Activated CD4-positive, alpha-beta T cell treated with anti-CD3 and anti-CD28 coated beads, Interleukin-2, Interleukin-4, amounts not matched to agents 100 ng/mL and 50 ng/mL, durations not matched to agents 16 hours and 8 hours (primary cell): ENCODE measurements at places on chromosomes 16 and 17.

DNA sequence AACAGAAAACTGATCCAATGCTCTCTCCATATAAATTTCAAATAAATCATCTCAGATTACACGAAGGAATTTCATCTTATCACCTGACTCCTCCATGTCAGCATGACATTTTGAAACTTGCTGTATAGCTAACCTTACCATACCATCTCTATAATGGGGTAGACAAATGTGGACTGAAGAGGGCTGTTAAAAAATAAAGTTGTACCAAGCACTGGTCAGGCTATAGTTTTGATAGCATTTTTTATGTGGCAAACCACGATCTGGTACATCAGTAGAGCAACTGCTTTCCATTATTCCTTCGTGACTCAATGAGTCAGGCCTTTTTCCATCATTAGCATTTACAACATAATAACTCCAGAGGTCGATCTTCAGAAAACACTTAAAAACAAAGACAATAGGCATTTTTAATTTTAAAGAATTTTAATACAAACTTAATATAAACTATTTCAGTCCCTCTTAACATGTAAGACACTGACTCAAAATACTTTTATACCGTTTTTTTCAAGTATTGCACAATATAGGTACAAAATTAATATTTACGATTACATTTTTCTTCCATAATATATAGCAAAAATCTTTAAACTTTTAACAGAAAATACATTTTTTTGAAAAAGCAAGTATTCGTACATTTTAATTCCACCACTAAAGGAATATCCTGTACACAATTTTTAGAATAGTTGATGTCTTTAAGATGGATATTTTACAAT is 4.2 kb downstream of the TOB1 start:
- no peak for DNase-seq

DNA sequence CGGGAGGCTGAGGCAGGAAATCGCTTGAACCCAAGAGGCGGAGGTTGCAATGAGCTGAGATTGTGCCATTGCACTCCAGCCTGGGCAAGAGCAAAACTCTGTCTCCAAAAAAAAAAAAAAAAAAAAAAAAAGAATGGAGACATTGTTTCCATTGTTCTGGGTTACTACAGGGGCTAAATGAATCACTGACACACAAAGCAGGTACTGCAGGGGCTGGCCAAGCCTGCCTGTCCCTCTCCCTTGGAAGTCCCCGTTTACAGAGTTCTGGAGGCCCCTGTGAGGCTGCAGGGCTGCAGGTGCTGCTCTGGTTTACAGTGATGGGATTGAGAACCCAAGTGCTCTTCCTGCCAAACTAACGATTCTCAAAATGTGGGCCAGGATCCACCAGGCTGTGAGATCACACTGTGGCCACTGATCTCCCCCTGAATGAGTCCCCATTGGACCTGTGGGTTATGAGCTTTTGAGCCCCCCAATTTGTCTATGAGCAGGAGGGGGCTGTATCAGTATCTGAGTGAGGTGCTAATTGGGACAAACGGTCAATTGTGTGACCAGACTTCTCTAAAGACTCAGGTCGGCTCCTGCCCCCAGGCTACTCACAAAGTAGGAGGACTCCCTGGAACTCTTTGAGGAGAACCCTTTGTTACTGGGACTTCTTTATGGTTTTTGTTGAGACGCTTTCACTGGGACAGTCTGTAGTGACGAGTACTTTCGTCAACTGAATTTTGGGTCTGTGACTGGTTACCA is 39.0 kb downstream of the DNAH17 start:
- DNase-seq = no peak

DNA sequence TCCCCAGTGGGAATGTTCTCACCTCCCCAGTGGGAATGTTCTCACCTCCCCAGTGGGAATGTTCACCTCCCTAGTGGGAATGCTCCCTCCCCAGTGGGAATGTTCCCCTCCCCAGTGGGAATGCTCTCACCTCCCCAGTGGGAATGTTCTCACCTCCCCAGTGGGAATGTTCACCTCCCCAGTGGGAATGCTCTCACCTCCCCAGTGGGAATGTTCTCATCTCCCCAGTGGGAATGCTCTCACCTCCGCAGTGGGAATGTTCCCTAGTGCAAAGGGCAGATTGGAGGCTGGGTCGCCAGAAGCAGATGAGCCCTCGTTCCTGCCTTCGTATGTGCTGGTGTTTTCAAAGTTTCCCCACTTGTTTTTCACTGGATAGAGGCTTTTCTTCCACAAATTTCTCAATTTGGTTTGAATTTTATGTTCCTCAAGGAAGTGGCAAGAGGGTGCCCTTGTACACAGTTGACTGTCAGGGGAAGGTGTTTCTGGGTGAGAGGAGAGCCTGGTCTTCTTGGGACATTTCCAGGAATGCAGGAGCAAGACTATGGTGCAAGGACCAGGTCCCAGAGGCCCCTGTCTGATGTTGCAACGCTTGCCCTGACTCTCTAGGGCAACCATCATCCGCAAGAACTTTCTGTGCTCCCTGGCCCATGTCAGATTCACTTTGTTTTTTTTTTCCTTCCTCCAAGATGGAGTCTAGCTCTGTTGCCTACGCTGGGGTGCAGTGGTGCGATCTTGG is 34.0 kb downstream of the TRARG1 start:
- no peak for DNase-seq

GRCh38 chr17:48295362-48296288 is 134.4 kb downstream of the SKAP1 start:
- DNase-seq = peak; percentile 38

GRCh38 chr16:77690416-77690815 is 31.9 kb upstream of the NUDT7 start:
- DNase-seq = no peak

GRCh38 chr17:7502987-7503386 is 18.8 kb downstream of the POLR2A start:
- no peak for DNase-seq

DNA sequence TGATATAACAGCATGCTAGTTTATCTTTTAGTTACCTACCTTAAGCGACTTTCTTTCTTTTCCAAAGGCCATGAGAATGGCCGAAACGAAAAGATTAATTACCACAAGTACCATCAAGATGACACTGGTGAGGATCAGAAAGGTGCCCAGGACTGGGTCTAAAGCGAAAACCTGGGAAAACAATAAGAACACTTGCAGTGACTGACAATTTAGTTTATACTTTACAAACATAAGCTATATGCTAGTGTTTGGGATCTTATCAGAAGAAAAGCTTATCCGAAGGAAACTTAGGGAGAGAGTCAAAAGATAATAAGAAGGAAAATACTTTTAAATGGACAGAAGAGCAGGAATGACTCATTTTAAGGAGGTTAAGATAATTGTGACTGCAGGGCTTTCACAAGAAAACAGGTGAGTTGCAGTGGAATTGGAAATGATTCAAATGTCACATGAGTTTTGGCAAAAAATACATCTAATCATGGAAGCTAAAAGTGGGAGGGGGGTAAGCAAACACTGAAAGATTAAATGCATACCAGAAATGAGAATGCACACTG is 34.8 kb downstream of the IST1 start:
- no peak for DNase-seq

DNA sequence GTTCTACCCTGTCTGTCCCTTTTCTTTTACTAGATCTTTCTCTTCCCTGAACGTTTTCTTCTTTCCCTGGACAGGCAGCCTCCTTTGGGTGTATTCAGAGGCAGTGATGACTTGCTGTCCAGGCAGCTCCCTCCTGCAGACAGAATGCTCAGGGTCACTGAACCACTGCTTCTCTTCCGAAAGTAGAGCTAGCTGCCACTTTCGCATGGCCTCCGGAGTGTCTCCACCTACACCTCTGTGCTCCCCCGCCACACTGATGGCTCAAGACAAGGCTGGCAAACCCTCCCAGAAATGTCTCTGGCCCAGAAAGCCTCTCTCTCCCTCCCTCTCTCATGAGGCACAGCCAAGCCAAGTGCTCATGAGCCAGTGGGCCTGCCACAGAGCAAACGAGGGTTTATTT is 207.8 kb downstream of the CDRT15L2 start:
- DNase-seq = no peak

GRCh38 chr17:67412032-67412431 is 35.0 kb downstream of the PITPNC1 start:
- DNase-seq = no peak

DNA sequence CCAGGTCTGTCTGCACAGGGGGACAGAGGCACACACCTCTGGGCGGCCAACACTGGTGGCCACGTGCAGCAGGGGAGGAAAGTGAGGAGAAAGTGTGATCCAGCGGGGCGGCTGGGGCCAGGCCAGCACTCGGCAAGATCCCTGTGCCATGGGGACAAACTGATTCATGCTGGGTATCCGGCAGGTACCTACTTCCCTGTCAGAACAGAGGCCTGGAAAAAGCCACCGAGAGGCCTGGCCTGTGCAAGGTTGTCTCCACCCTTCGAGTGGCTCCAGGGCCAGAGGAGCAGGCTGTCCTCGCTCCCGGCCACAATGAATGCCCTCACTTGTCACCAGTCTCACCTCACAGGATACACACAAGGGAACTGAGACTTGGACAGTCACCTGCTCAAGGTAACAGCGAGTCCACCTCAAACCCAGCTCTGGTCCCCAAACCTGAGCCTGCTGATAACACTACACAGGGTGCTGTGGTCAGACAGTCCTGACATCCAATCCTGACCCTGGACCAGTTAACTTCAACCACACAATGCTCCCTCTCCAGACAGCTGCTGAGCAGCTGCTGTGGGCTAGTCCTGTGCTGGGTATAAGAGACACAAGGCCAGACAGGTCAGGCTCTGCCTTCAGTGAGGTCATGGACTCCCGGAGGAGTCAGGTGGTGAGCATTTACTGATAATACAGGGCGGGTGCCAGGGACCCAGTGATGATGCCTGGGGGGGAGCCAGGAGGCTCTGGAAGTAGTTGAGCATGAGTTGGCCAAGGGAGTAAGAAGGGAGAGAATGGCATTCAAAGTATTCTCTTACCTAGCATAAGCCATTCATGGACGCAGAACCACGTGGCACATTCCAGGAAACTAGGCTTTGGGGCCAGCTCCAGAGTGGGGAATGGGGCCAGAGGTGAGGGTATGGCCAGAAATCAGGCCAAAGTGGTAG is 53.0 kb downstream of the VAC14 start:
- no peak for DNase-seq

DNA sequence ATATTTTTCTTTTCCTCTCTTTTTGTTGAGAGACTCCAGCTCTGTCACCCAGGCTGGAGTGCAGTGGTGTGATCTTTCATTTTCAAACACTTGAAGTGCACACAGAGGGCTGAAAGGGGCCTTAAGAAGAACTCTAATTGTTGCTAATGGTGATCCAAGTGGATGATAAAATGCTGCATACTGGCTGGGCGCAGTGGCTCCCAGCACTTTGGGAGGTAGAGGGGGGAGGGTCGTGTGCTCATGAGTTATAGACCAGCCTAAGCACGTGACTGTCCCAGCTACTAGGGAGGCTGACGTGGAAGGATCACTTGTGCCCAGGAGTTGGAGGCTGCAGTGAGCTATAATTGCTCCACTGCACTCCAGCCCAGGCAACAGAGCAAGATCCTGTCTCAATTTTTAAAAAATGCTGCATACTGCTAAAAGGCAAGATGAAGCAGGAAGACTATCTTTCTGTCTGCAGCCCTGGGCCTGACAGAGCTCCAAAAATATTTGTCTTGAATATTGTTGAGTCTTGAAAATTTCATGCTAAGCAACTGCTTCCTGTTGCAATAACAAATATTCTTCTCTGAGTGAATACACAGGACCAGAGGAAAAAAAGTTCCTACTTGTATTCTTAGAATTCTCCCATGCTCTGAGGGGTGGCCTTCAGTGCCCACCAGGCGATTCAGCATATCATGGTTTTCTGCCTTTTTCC is 63.7 kb upstream of the AKTIP start:
- no peak for DNase-seq

DNA sequence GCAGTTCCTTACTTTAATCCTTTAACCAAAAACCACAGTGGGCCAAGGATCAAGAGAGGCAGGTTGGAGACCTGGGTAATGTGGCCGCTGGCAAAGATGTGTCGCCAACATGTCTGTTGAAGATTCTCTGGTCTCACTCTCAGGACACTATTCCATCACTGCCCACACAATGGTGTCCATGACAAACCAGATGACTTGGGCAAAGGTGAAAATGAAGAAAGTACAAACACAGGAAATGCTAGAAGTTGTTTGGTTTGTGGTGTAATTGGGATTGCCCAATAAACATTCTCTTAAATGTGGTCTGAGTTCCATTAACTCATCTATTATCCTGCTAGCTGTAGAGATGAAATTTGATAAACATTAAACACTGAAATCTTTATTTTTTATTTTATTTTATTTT is 43.3 kb downstream of the SALL1 start:
- no peak for DNase-seq

DNA sequence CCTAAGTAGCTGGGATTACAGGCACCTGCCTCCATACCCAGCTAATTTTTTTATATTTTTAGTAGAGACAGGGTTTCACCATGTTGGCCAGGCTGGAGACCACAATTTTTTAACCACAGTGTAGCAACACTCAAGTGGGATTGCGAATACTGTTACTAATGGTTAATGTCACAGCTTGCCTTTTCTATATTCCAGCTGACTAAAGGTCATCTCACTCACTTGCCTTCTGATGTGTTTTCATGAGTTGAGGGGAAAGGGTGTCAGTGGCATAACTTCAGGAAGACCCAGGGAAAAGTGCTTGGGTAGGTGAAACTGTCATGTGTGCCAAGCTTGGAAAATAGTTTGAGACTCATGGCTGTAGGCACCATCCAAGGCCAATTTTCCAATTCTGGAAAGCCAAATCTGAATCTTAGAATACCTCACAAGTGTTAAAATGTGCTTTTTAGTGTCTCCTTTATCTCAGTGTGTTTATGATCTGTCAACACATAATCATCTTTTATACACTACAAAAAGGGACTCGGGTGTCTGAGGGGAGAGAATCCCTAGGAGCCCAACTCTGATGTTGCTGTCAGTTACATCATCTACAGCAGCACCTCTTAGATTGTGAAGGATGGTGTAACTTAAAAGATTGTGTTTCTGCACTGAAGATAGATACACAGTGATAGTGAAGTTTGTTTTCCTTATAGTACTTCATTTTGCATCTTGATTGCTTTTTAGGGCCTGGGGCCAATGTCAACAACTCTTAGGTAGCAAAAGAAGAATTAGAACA is 27.1 kb downstream of the OGFOD1 start:
- no peak for DNase-seq

DNA sequence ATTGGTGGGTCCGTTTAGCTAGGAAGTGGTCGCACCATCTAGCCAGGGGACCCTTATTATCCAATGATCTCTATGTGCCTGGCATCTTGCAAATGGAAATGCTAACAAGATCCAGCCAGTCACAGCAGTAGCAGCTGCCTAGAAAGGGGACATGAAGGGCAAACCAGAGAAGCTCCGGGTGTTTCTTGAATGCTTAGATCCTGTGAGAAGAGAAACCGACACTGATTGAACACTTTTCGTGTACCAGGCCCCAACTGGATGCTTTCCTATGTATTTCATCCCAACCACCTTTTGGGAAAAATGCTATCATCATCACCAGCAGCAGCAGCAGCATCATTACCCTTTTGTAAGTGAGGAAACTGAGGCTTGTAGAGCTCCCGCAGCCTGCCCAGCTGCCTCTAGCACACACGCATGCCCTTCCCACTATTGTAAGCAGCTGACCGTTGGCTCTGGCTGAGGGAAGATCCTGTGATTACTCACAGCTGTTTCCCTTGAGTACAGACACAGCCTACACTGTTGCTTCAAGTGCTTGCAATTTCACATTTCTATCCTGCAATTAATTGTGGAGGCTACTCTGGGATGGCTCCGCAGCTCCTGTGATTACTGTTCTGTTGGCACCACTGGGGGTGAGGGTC is 180.7 kb upstream of the CACNG5 start:
- no peak for DNase-seq
